ENCODE measurements at places on chromosomes 13 and 19.

DNA sequence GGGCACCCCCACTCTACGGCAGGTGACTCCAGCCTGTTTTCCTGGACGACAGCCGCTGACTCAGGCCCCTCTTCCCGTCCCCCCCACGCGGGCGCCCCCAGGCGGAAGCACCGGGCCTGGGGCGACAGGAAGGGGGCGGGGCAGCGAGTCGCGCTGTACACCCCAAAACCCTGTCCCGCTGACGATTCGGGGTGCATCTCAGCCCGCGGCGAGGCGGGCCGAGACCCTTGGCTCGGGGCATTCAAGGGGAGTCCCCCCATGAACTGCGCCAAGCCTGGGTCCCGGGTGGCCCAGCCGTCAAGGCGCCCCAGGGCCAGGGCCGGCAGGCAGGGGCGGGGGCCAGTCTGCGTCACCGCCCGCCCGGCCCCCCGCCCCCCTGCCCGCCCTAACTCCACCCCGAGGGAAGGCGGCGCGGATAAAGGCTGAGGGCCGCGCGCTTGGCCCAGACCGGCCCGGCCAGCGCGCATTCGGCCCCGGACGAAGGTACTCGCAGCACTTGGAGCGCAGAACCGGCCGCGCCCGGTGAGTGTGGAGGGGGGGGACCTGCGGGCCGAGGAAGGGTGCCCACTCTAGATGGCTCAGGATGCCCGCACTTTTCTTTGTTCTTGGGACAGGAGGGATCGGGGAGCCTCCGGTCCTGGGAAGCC, at the start of gene MIDN:
TSS of gene MIDN (plus strand) at position 445 of the 647 bp plus-strand sequence. CDS start 1,714 bp downstream, outside the sequence.
- DNase-seq, result peak; percentile 69

- no peak for DNase-seq
Measured at GRCh38 chr13:110641055-110642015, 26.0 kb downstream of the NAXD start.

DNA sequence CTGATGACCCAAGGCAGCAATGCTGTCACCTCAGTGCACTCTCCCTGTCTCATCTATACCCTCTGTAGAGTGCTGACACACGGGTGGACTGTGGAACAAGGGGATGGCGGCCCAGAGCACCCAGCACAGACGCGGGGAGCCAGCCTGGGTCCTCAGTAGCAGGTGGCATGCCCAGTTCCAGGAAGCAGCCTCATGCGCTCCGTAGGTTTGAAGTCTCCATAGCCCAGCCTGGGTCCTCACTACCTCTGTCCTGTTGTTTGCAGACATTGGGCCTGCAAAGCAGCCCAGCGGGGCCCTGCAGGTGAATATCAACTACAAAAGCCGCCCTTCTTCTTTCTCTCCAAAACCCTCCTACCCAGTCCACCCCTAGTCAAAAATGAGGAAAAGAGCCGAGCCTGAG, 5.0 kb upstream of the SLC7A9 start:
- DNase-seq, result no peak

DNA sequence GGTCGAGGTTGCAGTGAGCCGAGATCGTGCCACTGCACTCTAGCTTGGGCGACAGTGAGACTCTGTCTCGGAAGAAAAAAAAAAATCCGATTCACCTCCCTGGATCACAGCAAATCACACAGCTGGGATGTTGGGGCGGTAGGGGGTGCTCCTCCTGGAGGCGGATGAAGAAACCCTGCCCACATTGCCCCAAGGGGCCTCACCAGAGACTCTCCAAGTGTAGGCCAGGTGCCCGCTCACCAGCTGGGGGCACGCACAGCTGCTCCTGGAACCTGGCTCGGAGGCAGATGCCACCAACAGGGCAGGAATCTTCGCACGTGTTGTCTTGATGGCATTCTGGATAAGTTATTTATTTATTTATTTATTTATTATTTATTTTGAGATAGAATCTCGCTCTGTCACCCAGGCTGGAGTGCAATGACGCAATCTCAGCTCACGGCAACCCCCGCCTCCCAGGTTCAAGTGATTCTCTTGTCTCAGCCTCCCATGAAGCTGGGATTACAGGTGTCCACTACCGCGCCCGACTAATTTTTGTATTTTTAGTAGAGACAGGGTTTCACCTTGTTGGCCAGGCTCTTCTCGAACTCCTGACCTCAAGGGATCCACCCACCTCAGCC, 3.1 kb downstream of the UQCR11 start:
- DNase-seq, result no peak

DNA sequence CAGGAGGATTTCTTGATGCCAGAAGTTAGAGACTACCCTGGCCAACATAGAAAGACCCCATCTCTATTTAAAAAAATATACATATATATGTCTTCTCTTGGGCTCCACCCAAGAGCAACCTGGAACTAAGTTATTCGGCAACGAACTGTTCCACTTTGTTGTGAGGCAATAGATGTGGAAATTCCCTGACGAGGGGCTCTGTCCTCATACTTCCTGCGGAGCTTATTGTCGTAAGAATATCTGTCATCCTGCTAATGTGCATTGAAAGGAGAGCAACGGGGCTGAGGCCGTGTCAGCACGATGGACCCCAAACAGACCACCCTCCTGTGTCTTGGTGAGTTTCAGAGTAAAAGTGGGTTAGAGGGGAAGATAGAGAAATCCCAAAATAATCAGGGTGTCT, at the start of gene FCAR:
TSS of gene FCAR (plus strand) at position 246 of the 400 bp plus-strand sequence. CDS start at position 301, 55 bp downstream.
- no peak for DNase-seq

DNA sequence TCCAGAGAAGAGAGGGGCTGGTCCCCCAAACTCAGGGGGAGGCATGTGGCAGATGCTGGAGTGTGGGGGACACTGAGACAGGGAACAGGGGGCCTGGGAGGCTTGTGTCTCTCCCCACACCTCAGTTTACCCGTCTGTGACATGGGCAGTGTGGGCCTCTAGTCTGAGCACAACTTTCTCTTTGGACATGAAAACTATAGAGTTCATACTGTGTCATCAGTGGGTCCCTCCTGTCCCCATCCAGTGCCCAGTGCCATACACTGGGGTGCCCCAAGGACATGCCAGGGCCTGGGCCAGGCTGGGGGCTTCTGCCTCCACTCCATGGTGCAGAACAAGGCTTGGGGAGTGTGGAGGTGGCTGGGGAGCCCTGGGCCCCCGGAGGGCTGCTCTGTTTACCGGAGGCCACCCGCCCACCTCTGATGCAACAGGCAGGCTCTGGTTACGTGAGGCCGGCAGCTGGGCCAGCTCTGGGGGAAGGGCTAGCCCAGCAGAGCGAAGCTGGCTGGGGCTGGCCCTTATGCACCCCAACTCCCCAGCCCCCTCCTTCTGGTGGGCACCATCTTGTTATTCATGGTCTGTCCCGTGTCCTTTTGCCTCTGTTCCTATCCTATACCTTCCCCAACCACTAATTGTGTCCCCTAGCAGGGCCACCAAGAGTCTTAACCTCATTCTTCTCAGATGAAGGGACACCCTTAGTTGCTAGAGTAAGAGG, 1.9 kb upstream of the MEF2B start:
- no peak for DNase-seq

GRCh38 chr19:6209233-6209632, 70.5 kb downstream of the MLLT1 start:
- no peak for DNase-seq

GRCh38 chr13:30466841-30467252, 1.1 kb upstream of the HMGB1 start:
- DNase-seq, result no peak

DNA sequence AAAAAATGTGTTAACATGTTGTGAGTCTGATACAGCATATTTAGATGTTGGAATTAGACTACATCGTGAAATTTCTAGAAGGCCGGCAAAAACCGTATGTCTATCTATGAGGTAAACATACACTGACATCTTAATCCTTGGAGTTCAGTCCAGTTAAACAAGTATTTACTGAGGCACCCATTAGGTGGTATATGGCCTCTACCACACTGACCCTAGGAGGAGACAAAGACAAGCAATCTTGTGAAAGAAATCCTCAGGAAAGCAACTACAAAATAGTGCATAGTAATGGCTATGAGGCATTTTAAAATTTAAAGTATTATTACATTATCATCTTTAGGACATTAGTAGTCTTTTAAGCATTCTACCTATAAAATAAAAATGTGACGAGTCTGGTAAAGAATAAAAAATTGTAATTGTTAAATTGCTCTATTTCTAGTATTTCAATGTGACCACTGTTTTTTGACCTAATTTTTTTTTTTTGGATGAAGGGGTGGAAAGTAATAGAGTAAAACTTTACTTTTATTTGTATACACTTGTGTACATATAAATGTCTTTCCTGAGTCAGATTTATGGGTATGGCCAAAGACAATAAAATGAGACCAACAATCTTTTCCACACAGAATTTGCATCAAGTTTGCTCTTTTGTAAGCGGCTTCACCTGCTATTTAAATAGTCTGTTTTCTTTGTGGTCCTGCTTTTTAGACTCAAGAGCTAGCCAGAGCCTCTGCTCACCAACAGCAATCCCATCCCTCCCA, 50.5 kb downstream of the KATNAL1 start:
- DNase-seq, result no peak

DNA sequence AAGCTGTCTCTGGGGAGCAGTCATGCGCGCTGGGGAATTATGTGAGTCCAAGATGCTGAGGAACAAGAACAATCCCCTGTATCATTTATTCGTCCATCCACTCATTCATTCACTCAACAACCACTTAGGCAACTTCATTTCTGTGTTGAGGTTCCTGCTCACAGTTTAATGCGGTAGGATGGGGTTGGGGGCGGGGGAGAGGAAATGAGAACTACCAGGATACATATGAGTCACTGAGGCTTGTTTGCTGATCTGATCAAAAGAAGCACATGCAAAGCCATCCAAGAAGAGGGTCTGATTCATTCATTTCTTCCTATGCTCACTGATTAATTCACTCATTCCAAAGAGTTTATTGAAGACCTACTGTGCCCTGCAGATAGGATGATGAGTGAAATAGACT, 20.9 kb downstream of the ZNF536 start:
- DNase-seq, result no peak

DNA sequence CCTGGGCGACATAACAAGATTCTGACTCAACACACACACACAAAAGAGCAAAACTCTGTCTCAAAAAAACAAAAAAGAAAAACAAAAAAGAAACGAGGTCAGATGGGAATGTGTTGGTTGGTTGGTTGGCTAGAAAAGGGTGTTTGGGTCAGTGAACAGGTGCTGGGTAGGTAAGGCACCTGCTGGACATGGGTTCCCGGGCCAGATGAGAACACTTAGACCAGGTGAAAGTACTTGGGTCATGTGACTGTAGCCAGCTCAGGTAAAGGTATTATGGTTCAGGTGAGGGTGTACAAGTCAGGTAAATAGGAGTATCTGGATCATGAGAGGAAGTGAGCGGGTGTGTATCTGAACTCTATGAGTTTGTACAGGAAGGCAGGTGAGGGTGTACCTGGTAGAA, 14.5 kb upstream of the ZNF414 start:
- DNase-seq, result no peak

DNA sequence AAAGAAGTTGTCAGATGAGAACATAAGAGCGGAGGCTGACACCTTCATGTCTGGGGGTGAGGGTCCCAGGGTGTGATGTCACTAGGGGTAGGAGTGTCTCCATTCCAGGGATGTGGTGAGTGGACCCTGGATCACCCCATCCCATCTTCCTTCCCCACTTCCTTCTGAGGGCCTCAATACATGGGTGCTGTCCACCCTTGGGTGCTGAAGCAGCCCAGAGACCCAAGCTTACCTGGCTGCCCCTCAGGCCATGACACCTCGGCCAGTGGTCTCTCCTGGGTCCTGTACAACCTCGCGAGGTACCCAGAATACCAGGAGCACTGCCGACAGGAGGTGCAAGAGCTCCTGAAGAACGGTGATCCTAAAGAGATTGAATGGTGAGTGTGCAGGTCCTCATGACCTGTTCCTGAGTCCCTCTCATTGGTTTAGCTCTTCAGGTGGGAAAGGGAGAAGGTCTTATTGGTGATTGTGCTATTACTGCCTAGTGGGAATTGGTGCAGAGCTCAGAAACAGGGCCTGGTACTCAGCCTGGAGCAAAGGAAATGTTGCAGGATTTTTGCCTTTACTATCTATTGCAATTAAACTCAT, 37.7 kb upstream of the CYP4F8 start:
- DNase-seq, result no peak

DNA sequence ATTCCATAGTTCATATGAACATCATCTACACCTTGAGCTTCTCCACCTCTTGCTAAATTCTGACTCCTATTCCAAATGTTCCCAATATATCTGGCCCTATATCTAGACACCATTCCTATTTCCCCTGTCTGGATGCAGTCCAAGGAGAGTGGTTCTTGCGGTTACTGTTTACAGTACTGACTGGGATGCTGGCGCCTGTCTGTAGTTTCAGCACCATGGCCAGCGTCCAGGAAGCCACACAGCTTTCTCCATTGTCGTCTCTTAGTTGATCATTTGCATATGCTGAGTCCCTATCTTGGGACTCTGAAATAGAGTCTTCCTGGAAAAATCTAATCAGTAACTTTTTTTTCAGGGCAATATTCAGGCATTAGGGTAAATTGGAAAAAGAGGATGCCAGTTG, 14.9 kb downstream of the LAIR2 start:
- DNase-seq, result no peak

- DNase-seq, result no peak
Measured at GRCh38 chr19:40705362-40705651, 11.4 kb downstream of the COQ8B start.

DNA sequence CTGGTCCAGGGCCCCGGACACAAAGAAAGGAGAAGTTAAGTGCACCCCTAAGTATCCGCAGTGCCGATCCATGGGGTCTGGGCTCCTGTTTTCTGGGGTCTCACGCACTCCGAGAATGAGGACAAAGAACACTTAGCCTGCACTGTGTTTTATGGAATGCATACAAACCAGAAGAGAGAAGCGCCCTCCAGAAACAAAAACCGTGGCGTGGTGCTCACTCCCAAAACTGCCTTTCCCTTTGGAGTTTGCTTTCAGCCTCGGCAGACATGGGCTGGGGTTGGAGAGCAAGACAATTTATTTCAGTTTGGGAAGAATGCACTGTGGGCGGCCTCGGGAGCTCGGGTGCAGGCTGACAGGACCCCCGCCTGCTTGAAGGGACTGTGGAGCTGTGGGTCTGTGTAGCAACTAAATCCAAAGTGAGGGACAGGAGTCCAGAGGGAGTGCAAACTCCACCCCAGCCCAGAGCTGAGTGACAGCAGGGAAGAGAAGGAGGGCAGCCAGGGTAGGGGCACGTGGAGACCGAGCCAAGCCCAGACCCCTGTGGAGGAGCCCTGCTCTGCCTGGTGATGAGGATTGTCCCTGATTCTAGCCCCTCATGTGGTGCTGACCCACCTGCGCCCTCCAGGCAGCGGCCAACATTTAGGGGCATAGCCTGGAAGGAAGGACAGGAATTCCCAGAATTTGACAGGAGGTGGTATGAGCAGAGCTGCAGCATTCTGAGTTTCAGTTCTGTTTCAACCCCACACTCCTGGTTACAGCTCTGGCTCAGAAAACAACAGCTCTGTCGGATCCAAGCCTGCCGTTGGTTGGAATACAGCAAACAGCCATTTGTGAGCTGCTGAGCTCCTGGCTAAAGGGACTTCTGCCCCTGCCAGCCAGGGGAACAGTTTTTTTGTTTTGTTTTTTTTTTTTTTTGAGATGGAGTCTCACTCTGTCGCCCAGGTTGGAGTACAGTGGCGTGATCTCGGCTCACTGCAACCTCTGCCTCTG, 37.8 kb upstream of the POP4 start:
- DNase-seq, result no peak

DNA sequence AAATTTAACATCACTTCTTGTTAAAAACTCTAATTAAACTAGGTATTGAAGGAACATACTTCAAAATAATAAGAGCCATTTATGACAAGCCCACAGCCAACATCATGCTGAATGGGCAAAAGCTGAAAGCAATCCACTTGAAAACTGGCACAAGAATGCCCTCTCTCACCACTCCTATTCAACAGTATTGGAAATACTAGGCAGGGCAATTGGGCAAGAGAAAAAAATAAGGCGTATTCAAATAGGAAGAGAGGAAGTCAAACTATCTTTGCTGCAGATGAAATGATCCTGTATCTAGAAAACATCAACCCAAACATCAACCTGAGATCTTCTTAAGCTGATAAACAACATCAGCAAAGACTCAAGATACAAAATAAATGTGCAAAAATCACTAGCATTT, 15.6 kb upstream of the LILRB1 start:
- no peak for DNase-seq

Data from stimulated activated CD8-positive, alpha-beta memory T cell treated with anti-CD3 and anti-CD28 coated beads, Interleukin-7, amount 100 ng/mL, for 4 hours (primary cell).